ENCODE measurements at places on chromosomes 2 and 18.

GRCh38 chr2:235324324-235324723 lies 169.5 kb upstream of the AGAP1 start:
- no peak for DNase-seq

- no peak for DNase-seq
These were observed 1700.5 kb upstream of the TMEFF2 start for GRCh38 chr2:193895226-193895625.

DNA sequence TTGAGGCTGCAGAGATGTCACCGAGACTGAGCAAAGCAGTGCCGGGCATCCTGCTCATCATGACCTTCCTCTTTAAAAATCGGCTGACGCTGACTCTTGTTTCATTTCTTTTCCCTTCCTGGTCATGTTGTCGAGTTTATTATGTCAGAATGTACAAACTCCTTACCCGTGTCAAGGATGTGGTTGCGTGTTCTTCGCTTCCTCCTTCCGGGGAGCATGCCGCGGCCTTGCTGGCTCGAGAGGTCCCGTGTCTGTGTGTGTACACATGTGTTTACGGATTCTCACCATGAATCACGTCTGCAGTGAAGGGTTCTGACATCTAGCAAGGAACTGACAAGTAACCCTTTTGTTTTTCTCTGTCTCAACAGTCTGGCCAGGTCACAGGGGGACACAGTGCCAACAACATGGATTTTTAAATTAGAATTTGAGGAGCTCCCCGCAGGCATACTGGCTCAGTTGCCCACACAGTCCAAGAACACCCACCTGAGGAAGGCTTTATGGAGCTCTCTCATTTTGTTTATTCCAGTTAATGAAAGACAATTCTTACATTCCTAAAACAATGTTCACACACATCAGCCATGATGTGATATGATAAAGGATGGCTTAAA lies 60.2 kb downstream of the MYT1L start:
- no peak for DNase-seq

GRCh38 chr2:119117891-119118882 lies 40.4 kb downstream of the C1QL2 start:
- no peak for DNase-seq

GRCh38 chr2:26483027-26483326 lies 5.1 kb upstream of the OTOF start:
- DNase-seq: no peak

GRCh38 chr18:22349317-22349898 lies 68.3 kb downstream of the CTAGE1 start:
- peak; percentile 18 for DNase-seq

- DNase-seq: no peak
These were observed 971 bp upstream of the FBXO41 start for GRCh38 chr2:73285159-73285739.

- no peak for DNase-seq
These were observed 46.5 kb upstream of the SLC1A4 start for GRCh38 chr2:64942693-64943092.

- no peak for DNase-seq
These were observed 47.0 kb downstream of the KIF5C start for GRCh38 chr2:148922062-148922461.

- no peak for DNase-seq
These were observed 110.4 kb downstream of the PLCL1 start for GRCh38 chr2:197914778-197915177.

DNA sequence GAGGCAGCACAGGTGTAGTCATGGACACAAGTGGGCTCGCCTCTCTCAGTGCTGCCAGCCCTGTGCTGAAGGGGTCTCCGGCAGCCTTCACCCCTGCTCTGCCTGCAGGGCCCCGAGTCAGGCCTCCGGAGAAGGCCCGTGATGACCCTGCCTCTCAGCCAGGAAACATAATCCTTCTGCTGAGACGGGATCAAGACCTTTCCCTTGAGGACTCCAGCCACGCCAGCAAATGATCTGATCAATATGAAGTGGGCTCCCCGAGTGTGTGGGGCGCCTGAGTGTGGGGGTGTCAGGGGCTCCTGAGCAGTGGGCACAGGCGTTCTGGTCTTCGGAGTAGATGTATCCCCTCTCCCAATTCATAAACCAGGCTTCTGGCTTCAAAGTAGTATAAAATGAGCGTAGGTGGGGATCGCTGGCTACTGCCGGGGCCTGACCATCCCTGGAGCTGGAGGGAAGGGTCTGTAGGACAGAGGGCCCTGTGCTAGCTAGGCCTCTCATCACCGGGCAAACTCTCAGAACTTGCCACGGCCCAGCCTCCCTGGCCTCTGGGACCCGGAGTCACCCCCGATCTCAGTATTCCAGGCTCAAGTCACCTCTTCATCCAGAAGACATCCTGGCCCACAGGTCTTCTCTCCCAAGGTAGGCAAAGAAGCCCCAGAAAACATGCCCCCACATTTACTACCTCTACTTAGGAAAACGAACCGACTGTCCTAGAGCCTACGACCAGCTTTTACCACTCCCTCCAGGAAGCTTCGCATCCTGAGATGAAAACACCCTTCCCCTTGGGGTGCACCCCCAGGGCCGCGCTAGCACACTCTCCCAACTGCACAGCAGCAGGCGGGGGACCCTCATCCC lies 33.6 kb downstream of the CRACDL start:
- no peak for DNase-seq

- DNase-seq: no peak
These were observed 857.4 kb downstream of the TDRD15 start for GRCh38 chr2:21981127-21981526.

DNA sequence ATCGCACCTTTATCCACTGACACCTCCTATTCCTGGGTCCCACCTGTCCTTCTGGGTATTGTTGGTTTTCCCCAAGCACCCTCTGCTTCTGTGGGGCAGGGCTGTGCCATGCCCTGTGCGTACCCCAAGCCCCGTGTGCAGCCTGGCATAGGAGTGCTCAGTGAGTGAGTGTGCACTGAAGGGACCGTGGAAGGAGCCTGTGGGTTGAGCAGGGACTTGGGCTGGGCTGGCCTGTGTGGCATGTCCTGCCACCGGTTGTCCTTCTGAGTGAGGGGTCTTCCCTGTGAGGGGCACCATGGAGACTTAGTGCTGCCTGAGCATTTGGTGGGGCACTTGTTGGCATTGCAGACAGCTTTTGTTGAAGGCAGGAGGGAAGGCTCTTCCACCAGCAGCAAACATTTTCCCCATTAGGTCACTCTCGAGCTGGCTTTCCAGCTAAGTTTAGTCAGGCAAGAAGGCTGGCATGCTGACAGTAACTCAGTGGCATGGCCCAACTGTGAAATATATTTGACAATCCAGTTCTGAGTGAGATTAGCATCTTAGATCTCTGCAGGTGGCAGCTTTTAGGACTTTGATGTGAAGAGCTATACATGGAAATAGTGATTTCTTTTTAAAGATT lies 64.7 kb downstream of the LPIN1 start:
- DNase-seq: no peak

- DNase-seq: no peak
These were observed 17.9 kb downstream of the SDC1 start for GRCh38 chr2:20207051-20207450.

DNA sequence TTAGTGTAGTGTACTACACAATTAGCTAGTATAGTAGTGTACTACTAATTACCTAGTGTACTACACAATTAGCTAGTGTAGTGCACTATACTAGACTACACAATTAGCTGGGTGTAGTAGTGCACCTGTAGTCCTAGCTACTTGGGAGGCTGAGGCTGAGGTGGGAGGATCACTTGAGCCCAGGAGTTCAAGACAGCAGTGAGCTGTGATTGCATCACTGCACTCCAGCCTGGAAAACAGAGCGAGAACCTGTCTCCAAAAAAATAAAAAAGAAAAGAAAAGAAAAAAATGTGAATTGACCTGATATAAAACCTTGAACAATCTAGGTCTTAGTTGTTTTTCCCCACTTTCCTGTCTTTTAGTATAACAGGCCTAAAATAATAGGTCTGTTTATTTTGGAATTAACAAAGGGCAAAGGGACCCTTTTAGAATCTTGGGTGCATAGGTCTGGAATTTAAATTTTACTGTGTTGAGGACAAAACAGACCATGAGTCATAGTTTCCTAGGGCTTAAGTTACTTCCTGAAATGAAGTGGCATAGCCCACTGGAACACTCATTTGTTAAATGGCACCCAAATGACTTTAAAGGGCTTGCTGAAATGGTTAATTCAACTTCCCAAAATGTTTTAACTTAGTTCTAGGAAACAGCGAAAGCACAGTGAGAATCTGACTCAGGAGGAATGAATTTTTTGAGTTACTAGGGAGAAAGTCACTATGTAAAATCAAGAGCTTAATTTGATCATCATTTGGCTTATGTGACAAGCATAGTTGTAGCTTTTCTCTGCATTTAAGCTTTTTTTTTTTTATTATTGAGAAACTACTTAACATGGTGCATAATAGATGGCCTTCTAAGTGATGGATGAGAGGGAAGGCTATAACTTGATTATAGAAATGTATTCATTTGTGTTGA lies 50.7 kb upstream of the ARL5A start:
- no peak for DNase-seq

- no peak for DNase-seq
These were observed 190.4 kb downstream of the PMAIP1 start for GRCh38 chr18:60090170-60090569.

DNA sequence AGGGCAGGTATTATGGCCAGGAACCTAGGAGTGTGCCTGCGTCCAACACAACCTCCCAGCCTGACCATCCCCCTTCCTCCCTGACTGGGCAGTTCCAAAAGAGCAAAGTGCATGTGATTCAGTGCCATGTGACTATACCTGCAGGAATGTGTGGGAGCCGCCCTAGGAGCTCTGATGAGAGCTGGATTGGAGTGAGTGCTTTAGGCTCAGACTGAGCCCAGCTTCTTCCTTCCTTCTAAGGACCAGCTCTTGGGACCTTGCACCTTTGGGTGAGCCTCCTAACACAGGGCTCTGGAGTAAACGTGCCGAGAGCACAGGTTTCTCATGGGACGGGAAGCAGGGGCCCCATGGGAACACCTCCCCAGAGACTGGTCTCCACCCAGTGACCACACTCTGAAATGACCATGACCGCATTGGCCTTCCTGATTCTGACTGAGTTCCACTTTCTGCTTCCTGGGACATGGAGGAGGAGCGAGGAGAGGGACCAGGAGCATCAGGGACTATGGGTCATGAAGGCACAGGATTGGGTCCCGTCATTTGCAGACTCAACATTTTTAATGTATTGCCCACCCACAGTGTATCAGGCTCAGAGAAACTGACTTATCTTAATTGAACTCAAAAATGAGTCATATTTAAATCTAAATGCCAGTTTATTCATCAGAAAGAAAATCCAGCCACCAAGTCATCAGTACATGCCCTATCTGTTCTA lies 87.8 kb upstream of the BCL2L11 start:
- no peak for DNase-seq

DNA sequence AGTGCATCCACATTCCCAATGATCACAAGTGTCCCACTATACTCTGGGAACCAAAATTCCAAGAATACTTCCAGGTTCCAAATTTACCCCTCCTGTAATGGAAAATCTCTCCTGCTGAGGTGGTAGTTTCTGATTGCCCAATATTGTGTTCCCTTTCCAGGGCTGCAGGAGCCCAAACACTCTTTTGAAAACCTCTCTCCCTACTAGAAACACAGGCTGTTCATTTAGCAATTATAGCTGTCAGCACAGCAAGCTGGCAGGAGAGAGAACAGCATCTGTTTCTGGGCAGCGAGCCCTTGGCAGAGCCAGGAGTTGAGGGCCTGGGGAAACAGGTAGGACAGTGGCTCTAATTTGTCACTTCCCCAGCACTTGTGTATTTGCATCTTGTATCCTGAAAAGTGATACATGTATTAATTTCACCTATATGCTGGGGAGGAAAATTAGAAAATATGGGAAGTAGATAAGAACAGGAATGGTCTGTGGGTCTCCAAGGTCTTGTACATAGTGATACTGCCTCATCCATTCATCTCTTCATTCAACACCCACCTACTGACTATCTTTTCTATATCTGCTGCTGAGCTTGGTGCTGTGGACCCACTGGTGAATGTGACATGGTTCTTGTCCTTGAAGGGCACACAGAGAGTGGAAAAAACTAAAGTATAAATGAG lies 16.9 kb upstream of the PAIP2B start:
- DNase-seq: peak; percentile 71

DNA sequence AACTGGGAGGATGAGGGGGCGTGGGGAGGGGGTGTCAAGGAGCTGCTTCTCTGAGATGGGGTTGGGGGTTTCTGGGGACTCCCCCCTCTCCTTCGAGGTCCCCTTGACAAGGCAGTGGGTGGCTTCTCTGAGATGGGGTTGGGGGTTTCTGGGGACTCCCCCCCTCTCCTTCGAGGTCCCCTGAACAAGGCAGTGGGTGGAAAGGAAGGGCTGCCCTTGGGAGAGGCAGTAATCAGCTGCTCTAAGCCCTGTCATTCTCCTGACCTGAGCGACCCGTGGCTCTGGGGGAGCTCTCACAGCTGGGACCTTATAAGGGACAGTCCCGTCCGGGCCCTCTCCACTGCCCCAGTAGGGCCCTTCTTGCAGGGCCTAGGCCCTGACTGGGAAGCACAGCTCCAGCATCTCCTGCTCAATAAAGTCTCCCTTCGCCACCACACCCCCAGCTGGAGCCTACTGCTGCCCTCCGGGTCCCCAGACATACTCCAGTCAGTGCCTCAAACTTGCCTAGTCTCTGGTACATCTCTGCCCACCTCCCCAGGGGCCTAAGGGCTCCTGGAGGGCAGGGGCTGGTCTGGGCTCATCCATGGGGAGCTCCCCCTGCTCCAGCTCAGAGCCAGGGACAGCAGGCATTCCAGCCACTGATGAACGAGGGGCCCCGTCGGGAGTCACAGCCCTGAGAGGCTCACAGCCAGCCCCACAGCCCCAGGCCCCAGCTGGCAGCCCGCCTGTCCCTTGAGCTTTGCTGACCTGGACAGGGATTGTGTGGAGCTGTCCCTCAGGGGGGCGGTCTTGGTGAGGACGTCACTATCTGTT lies 2.8 kb downstream of the GAREM2 start:
- DNase-seq: no peak

- DNase-seq: no peak
These were observed 46.6 kb downstream of the BCL2L11 start for GRCh38 chr2:111167076-111167862.

GRCh38 chr18:54877076-54877475 lies 48.8 kb downstream of the RAB27B start:
- no peak for DNase-seq

- DNase-seq: no peak
These were observed 910.8 kb upstream of the CDH2 start for GRCh38 chr18:29087616-29088246.

DNA sequence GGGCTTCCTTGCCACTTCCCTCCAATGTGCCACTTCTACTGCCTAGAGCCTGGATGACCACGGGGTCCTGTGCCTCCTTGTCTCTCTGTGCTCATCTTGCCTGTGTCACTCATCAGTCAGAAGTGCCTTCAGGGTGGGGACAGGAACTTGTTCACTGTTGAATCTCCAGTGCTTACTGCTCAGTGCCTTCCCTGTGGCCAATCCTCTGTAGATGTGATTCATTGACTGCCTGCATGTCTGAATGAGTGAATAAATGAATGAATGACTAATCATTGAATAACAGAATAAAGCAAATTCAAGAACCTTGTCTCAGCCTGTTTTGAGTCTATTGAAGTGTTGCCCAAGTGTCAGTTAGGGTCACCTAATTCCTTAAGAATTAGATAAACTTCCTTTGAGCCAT lies 42.3 kb upstream of the FAM136A start:
- no peak for DNase-seq

DNA sequence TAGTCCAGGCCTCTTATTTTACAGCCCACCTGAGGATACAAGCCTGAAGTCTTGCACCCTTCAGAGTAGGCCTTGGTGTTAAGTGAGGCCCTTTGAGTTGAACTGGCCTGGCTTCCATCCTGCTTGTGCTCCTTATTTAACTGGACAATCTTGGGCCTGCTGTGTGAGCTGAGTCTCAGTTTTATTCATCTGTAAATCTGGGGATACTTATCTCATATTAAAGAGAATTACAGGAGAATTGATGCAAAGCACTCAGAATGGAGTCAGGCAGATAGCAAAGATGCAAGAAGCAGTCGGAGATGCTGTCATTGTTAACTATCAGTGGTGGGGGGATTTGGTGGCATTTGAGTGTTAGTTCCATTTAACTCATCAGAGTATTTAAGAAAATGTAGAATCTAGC lies 36.8 kb downstream of the MFSD6 start:
- no peak for DNase-seq

All from spinal cord (tissue), 10 donors.